CD4-positive, alpha-beta T cell (primary cell): ENCODE measurements at places on chromosomes 1 and 21.
A peak's percentile ranks its signal among the peaks of the same experiment; 100 is the strongest.

- peaks cover 18% of the 10 kb centered on the region for H3K4me1 ChIP-seq
- H3K27ac ChIP-seq, result no peak overlapping the region
- peaks cover 48% of the 10 kb centered on the region for H3K36me3 ChIP-seq
- no peak overlapping the region for H3K4me3 ChIP-seq
- no peak for DNase-seq
- H3K27me3 ChIP-seq, result no peaks in the 10 kb centered on the region
Observed at GRCh38 chr1:42660907-42661500, 2.8 kb downstream of the PPIH start.

DNA sequence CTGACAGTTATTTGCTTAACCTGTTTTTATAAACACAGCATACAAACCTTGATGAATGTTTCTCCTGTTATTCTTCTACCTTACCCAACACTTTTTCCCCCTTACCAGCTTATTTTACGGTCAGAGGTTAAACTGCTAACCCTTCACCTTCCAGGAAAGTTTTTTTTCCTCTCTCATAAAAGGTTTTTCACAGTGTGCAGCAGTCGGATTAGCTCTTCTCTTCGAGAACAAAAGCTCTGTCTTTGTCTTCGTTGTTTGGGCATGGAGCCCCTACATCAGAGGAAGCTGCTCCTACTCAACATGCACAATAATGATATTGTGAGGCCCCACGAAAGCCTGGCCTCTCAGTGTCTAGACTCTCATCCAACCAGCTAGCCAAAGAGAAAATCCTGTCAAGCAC, 42.0 kb downstream of the DENND1B start:
- H3K27me3 ChIP-seq, result no peaks in the 10 kb centered on the region
- peaks cover 6% of the 10 kb centered on the region for H3K36me3 ChIP-seq
- H3K27ac ChIP-seq, result no peak overlapping the region
- DNase-seq, result no peak
- H3K4me1 ChIP-seq, result no peaks in the 10 kb centered on the region

- peaks cover 38% of the 10 kb centered on the region for H3K36me3 ChIP-seq
- H3K4me3 ChIP-seq, result no peak overlapping the region
- no peaks in the 10 kb centered on the region for H3K4me1 ChIP-seq
- no peaks in the 10 kb centered on the region for H3K27me3 ChIP-seq
- DNase-seq, result no peak
Observed at GRCh38 chr1:11176081-11176706, 13.0 kb upstream of the ANGPTL7 start.

- H3K4me1 ChIP-seq, result peaks cover 3% of the 10 kb centered on the region
- peak; percentile 0 for DNase-seq
- no peak overlapping the region for H3K27ac ChIP-seq
- H3K27me3 ChIP-seq, result no peaks in the 10 kb centered on the region
- H3K36me3 ChIP-seq, result no peaks in the 10 kb centered on the region
Observed at GRCh38 chr1:169312084-169312954, 55.3 kb downstream of the NME7 start.

DNA sequence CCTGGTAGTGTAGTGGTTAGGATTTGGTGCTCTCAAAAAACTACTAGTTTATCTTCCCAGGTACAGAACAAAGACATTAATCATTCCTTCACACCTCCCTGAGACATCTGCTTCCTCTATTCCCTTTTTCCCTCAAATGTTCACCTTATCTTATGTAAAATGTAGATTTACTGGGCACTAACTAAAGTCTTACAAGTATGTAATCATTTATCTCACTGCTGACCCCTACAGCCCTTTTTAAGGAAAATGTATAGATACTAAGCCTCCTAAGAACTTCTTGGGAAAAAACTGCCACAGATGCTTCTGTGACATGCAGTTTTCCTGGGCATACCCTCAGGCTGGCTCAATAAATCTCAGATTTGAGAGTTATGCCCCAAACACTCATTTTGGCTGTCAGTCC, 50.8 kb upstream of the NEK7 start:
- H3K4me1 ChIP-seq, result peaks cover 3% of the 10 kb centered on the region
- no peak overlapping the region for H3K27ac ChIP-seq
- DNase-seq, result no peak
- no peak overlapping the region for H3K4me3 ChIP-seq

GRCh38 chr1:10155087-10155712, 55.2 kb upstream of the KIF1B start:
- no peak for DNase-seq
- H3K4me3 ChIP-seq, result no peak overlapping the region
- H3K27ac ChIP-seq, result no peak overlapping the region
- no peaks in the 10 kb centered on the region for H3K4me1 ChIP-seq
- no peaks in the 10 kb centered on the region for H3K27me3 ChIP-seq
